MV-4-11 (cell line): ENCODE measurements at places on chromosomes 2 and 18.

GRCh38 chr2:204681412-204681811 is 136.1 kb downstream of the PARD3B start:
- DNase-seq, result no peak

DNA sequence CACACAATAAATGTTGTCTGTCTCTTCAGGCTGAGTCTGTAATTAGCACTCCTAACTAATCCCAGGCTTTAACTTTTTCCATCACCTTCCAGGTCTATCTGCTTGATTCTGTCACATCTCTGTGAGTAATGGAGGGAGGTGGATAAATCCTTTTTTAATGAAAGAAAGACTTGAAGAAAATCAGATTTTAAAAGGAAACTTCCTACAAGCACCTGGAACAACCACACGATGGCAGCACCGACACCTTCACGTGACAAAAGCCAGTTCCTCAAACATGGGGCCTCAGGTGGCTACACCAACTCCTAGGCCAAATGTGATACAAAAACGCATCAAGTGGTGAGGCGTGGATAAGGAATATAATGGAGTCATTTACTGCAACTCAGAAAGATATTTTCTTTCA is 41.8 kb downstream of the TGFBRAP1 start:
- DNase-seq, result peak; percentile 25

- no peak for DNase-seq
Observed at GRCh38 chr2:39152504-39152903, 31.7 kb upstream of the SOS1 start.

DNA sequence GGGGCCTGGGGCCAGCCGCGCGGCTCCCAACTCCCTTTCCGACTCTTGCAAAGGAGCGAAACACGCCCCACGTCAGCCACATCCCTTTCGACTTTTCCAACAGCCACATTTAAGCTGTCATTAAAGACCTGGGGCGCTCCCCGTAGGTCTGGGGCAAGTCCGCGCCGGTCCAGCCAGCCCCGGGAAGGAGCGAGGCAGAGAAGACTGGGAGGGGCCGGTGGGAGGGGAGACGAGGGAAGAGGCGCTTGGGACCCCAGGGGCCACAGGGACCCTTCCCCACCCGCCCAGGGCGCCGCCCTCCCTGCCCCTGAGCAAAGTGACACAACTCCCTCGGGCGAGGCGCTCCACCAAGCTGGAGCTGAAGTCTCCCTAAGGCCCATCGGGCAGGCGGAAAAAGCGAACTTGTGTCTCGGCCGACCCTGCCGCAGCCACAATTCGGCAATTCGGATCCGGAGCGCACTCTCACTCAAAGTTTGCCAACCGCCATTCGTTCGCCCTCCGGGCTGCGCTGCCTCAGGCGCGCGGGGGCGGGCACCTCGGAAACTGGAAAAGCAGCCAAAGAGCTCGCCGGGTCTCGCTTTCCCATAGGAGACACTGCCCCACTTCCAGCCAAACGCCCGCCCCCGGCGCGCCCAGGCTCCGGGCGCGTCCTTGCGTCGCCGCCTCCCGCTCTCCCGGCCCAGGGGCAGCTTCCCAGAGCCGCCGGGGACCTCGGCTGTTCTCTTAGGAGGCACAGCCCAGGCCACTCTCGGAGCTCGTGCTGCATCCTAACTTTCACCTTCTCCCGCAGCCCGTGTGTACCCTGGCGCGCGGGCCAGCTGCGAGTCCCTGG is 1.1 kb upstream of the KCTD1 start:
- DNase-seq, result no peak

- DNase-seq, result no peak
Observed at GRCh38 chr18:27778925-27779324, 398.0 kb downstream of the CDH2 start.

GRCh38 chr18:48039769-48040215 is 109.3 kb upstream of the SMAD2 start:
- DNase-seq, result no peak

DNA sequence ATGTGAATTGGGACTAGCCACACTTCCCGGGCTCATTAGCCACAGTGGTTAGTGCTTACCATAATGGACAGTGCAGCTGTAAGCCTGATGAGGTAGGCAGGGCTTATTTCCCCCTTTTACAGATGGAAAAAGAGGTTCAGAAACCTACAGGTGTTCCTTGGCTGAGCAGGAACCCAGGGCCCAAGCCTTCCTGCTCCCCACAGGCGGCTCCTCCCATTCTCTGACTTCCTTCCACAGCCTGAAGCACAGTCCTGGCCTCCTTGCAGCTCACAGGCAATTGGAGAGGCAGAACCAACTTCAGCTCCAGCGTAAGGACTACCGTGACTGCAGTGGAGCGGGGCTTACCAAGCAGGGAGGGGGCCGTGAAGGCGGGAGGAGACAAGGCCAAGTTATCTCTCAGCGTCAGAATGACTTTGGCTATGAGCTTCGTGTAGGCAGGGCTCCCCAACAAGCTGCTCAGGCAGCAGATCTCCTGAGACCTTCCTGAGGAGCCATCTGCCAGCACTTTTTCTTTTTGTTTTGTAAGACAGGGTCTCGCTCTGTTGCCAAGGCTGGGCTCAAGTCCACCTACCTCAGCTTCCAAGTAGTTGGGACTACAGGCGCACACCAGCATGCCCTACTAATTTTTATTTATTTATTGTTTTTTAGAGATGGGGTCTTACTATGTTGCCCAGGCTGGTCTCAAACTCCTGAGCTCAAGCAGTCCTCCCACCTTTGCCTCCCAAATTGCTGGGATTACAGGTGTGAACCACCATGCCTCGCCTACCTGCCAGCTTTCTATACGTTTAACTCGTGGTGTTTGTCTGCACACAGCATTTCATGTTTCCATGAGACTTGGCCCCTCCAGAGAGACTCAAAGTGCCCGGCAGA is 34.2 kb upstream of the NT5DC4 start:
- peak; percentile 88 for DNase-seq

DNA sequence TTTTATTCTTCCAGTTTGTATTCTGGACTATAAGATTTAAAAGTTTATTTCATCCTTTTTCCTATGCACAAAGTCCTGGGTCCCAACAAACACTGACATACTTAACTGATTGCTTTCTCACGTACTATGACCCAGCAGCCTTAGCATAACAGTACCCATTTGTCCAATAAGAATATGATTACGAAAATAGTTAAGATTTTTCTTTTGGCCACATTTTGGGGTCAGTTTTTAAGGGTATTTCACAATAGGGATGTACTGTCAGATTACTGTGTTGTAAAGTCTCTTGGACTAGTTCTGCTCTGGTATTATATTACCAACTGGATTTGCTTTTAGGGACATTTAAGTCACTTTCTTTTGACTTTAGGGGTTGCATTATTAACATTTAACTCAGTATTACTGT is 46.1 kb downstream of the TTC39C start:
- DNase-seq, result peak; percentile 62

DNA sequence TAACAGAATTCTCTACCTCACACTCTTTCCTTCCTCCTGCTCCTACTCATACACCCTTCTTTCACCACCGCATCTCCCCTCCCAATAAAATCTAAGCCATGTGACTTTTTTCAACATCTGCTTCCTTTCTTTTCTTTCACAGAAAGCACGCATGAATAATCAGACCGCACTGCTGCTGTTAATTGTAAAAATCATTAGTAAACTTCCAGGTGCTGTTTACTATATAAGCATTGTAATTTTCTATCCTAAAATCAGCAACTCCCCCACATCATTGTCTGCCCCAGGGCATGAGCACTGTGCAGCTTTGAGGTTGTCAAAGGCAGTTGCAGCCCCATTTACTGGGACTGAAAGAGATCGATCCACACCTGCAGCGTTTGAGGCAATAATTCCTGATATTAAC is 782.6 kb upstream of the ID2 start:
- DNase-seq, result no peak

GRCh38 chr2:204140246-204140645 is 203.7 kb downstream of the ICOS start:
- no peak for DNase-seq

DNA sequence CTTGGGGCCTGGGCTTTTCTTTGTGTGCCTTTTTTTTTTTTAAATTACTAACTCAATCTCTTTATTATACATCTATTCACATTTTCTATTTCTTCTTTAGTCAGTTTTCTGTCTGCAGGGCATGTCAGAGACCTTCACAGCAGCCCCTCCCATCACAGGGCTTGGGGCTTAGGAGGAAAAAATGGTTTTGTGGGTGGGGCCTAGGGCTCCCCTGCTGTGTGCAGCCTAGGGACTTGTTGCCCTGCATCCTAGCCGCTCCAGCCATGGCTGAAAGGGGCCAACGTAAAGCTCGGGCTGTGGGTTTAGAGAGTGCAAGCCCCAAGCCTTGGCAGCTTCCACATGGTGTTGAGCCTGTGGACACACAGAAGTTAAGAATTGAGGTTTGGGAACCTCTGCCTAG is 13.8 kb downstream of the ZSCAN30 start:
- DNase-seq, result no peak

GRCh38 chr2:233801357-233802131 is 23.4 kb downstream of the MROH2A start:
- DNase-seq, result no peak

- no peak for DNase-seq
Observed at GRCh38 chr2:77746780-77747179, 224.6 kb upstream of the LRRTM4 start.

DNA sequence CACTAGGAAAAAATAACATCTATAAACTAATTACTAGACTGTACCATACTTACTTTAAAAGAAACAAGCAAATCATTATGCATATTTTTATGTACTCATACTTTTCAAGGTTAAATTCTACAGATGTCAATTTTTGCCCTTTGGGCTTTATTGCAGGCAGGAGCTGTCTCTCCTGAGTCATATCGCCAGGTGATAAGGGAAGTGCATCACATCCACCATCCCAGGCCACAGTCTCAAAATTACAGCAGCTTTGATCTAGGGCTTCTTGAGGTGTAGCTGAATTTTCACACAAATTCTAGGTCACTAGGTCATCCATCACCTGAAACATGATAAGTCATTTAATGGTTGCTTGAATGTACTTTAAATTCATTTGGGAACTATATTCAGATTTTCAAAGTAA is 38.4 kb upstream of the FRZB start:
- DNase-seq, result no peak

- DNase-seq, result peak; percentile 69
Observed at GRCh38 chr2:181077128-181077709, 96.8 kb downstream of the UBE2E3 start.

- DNase-seq, result no peak
Observed at GRCh38 chr2:29987146-29987545, 65.8 kb upstream of the ALK start.

- DNase-seq, result no peak
Observed at GRCh38 chr2:165440367-165440766, 29.1 kb upstream of the CSRNP3 start.

GRCh38 chr2:156695595-156695994 is 259.4 kb downstream of the GPD2 start:
- no peak for DNase-seq

- no peak for DNase-seq
Observed at GRCh38 chr2:232349946-232350635, 28.5 kb upstream of the ALPP start.

DNA sequence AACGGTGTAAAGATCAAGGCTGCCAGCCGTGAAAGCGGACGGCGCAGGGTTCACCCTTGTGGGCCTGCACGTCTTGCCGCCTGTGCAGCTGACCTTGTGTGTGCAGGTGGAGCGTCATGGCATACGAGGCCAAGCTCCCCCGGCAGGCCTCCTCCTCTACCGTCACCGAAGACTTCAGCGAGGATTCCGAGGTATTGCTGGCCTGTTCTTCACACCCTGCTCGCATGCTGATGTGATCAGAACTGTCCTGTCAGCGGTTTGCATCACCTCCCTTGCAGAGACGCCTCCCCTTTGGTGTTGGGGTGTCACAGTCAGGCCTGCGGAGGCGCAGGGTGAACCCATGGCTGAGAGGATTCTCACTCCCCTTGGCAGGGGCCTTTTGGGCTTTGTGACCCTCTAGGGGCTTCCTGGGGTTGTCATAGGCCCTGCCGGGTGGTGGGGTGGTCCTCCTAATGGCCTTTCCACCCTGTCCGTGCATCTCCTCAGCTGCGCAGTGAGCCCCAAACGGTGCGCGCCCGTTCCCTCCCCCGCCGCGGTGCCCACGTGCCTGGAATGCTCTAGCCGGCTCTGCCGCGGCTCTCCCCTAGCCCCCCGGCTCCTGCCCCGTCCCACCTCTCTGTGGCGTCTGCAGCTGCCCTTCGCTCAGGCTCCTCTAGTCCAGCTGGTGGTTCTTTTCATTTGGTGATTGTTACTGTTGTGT is 92.5 kb downstream of the DGKD start:
- DNase-seq, result no peak

DNA sequence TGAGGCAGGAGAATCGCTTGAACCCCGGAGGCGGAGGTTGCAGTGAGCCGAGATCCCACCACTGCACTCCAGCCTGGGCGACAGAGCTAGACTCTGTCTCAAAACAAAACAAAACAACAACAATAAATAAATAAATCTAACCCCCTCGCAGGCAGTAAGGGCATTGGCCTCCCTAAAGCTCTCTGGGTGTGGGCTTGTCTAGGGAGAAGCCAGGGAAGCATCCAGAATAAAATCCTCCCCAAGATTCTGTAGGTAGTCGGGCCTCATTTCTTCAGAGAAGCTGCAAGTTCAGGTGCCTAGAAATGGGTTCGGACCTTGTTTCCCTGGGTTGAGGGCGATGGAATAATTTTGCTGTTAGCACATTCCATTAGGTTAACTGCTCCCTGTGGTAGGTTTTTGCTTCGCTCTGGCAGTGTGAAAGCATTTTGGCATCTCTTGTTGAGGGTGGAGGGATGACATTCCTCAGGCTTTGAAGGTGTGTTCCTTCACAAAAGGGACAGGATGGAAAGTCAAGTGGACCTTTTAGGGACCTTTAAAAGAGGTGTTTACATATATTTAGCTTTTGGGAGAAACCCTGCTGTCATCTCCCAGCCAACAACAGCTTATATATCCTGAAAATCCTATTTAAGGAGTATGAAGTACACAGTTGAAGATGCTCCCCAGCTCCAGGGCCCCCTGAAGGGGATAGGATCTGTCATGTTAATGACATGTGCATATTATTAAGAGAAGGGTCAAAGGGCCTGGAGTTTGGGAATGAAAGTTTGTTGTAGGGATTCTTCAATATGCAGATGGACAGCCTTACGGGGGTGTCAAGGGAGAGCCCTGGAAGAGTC is 17.7 kb downstream of the MYCN start:
- no peak for DNase-seq

- no peak for DNase-seq
Observed at GRCh38 chr18:40473221-40474029, 1481.6 kb upstream of the PIK3C3 start.

- DNase-seq, result no peak
Observed at GRCh38 chr2:215635788-215636139, 199.9 kb upstream of the FN1 start.

- no peak for DNase-seq
Observed at GRCh38 chr18:41378598-41378997, 576.4 kb upstream of the PIK3C3 start.

- DNase-seq, result no peak
Observed at GRCh38 chr2:239575931-239576445, 175.2 kb upstream of the HDAC4 start.
